ENCODE measurements at places on chromosomes 1 and 21.

GRCh38 chr1:101108111-101108500 is 82.5 kb upstream of the DPH5 start:
- peak; percentile 14 for DNase-seq

GRCh38 chr1:34701326-34702060 is 53.4 kb upstream of the GJB5 start:
- DNase-seq, result no peak

DNA sequence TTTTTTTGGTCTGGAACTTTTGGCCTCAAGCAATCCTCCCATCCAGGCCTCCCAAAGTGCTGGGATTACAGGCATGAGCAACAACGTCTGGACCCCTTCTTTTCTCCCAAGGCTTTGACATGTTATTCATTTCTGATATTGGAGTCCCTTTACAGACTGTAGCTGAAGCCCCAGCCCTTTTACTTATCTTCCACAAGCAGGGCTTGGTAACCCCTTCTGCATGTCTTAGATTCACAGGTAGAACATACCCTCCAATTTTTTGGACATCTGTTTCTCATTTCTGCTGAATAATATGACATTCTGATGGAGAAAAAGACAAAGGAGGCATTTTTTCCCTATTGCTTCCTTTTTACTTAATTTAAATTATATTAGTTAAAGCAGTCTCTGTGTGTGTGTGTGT is 39.2 kb upstream of the RGS21 start:
- DNase-seq, result no peak

DNA sequence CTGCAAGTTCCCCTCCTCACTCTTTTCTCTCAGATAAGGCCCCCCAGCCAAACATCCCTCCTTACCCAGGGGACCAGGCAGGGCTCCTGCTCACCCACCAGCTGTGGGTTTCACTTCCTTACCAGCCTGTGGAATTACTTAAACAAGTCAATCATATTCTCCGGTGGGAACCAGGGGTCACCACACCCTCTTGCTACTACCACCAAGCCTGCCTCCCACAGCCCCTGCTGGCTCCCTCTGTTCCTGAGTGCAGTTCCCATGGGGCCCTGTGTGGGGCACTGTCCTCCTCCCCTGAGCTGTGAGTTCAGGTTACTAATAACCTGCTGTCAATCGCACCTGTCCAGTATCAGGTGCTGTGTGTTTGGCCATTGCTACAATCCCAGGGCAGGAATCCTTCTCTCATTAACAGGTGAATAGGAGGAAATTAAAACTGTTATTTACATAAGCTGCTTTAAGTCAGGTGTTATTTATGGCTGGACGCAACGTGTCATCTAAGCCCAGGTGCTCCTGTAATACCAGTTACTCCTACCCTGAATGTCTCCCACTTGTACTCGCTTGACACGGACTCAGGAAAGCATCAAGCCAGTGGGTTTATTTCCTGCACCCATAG is 53.1 kb upstream of the LBR start:
- peak; percentile 45 for DNase-seq

DNA sequence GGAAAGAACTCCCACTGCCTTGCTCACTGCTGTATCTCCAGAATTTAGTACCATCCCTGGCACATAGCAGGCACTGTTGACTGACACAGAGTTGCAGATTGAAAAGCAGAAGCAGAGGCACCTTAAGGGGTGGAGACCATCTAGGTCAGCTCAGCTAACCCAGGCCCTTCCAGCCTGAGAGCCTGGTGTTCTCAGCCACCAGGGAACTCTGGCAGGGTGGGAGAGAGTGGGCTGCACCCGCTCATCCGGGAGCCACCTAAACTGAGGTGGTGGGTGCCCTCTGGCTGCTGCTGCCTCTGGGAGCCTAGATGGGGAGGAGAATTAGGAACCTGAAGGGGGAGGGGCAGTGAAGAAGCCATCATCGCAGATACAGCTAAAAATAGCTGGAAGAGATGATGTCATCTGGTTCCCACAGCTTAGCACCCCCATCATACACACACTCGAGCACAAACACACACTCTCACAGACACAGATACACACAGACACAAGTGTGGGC is 1.5 kb upstream of the TSPAN1 start:
- no peak for DNase-seq

DNA sequence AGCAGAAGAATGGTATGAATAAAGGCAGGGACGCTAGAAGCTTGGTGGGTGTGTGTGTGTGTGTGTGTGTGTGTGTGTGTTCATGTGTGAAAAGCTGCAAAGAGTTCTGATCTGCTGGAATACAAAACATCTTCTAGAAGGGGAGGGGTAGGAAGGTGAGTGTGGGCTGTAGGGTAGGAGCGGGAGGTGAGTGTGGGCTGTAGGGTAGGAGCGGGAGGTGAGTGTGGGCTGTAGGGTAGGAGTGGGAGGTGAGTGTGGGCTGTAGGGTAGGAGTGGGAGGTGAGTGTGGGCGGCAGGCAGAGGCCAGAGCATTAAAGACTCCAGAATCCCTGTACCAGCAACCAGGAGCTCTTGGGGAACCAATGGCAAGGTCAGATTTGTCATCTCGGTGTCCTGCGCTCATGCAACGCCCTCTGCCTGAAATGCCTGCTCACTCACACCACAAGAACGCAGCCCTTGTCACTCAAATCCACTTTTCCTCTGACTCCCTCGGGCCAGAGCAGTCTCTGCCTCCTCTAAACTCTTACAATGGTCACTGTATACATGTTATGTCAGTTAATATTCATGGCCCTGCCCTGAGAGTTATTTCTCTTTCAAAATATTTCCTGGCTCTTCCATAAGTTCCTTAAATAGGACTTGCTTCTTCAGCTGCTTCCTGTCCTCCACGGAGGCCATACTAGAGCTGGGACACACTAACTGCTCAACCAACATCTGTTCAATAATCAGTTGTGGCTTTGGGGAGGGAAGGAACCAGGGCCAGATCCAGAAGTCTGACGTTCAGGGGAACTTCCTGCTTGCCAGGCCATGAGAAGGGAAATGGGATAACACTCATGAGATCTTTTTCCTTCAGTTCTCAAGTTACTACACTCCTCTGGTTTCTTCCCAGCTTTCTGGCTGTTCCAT is 53.6 kb upstream of the ZNF644 start:
- DNase-seq, result no peak

DNA sequence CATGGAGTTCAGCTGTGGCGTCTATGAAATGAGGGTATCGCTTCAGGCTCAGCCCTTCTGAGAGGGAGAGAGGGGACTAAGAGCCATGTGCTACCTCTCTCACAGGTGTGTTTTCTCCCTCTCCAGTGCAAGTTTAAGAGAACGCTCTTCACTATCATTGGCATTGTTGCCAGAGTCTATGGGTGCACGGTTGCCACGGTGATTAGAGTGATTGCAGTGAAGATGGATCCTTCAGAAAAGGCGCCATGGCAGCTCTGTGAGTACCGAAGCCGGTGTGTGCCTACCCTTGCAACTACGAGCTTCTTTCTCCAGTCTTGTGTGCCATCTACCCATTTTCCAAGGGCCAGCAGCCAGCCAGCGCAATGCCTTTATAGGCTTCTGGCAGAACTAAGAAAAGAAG is 290.5 kb downstream of the OMA1 start:
- DNase-seq, result no peak

- DNase-seq, result no peak
Observed at GRCh38 chr1:109806733-109807400, 43.1 kb upstream of the EPS8L3 start.

GRCh38 chr1:101540161-101540560 is 303.3 kb downstream of the S1PR1 start:
- DNase-seq, result no peak

DNA sequence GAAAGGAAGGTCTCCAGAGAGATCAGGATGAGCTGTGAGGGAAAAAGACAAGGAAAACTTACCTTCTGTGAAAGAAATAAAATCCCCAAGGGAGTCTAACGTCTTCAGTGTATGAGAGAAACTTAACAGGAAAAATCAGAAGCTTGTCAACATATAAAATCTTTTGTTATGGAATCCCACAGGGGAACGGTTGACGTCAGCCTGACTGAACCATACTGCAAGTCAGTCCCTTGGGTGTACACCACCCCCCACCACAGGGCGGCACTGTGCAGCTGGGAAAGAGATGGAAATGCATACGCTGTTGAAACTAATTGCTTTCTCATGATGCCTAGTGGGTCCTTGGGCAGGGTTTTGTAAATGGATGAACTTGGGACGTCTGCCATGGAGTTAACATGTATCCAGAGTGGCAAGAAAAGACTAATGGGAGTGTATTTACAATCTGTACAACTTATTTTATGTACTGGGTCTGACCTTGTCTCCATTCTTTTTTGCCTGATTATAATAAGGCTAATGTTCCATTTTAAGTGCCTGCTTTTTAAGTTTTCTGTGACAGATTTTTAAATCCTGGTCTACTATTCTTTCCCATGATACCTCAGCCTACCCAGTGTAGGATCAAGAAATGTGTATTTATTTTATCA is 22.7 kb downstream of the UTP25 start:
- peak; percentile 9 for DNase-seq

- no peak for DNase-seq
Observed at GRCh38 chr1:145936247-145936646, 9.0 kb upstream of the RBM8A start.

- no peak for DNase-seq
Observed at GRCh38 chr1:82454431-82454830, 653.7 kb downstream of the ADGRL2 start.

DNA sequence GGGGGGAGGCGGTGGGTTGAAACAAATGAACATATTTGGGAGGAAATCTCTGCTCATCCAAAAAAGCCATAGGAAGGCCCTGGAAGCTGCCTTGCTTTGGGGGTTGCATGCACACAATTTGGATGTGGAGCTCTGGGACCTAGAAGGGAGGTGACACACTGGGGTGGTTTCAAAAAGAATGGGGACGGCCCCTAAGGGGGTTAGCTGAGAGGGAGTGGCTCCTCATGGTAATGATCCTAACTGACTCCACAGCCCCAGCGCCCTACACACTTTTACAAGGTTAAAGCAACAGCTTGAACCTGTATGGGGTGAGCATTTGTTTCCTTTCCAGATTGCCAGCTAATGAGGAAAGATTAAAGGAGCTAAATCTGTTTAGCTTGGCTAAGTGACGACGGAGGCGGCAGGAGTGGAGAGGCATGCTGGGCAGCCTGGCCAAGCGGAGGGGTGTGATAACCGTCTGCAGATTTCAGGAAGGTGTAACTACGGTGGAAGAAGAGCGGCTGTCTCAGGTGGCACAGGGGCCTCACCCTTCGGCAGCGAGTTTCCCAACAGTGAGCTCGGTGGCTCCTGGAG is 107.3 kb downstream of the RNF220 start:
- DNase-seq, result no peak

- no peak for DNase-seq
Observed at GRCh38 chr1:3521426-3521825, 67.0 kb downstream of the ARHGEF16 start.

DNA sequence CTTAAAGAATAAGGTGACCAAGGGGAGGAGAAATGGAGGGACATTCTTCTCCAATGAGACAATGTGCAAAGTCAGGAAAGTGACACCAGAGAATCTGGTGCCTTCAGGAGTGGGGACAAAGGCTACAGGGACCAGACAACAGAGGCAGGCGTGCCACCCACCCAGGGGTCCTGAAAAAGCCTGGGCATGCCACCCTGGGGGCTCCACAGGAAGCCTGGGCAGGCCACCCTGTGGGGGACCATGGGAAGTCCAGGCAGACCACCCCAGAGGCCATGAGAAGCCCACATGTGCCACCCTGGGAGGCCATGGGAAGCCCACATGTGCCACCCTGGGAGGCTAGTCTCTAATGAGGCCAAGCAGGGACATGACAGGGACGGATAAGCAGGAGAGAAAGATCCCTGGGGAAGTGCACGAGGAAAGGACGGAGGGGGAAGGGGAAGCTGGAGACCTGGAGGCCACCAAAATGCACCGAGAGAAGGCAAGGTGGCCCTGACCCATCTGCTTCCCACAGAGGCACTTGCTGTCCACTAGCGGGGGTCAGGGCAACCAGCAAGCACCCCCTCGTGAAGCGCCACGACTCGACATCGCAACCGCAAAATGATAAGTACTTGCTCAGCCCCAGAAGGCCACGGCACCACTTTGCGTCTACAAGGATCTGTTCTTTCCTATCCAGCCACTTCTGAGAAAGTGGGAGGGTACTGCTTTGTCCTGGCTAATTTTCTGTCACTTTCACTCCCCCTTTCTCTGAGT is 7.2 kb upstream of the PDE9A start:
- no peak for DNase-seq

DNA sequence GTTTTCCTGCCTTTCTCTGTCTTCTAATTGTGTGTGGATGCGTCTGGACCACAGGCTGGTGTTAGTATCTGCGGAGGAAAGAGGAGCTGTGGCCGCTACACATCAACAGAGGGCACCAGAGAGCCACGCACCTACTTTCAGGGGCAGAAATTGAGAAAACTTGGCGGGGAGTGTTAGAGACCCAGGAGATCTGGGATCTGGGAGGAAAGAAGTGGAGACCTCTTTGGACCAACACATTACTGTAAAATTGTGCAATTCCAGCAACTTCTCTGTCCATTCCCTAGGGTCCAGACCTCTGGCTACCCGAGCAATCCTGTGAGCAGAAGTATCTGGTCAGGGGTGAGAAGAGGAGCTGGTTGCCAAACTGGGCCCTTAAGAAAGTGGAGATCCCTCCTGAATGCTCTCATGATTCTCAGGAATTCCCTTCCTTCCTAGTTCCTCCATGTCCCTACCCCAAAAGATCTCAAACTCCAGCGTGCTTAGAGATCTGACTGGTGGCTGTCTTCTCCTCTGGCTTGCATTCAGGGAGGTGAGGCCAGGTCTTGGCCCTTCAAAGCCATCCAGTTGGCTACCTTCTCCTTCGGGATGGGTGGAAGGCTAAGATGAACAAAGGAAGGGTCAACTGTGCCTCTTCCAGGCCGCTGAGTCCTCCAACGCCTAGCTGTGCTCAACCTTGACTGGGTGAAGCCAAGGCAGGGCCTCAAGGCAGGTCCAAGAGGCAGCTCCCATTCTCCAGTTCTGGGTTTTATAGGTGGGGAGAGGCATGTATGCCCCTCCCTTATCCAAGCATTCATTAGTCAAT is 1.2 kb upstream of the KIRREL1 start:
- DNase-seq, result peak; percentile 41

GRCh38 chr1:204065174-204065985 is 7.5 kb upstream of the SOX13 start:
- DNase-seq, result no peak

- DNase-seq, result no peak
Observed at GRCh38 chr1:1624443-1625403, 7.2 kb upstream of the MMP23B start.

GRCh38 chr1:108691128-108691941 is 775 bp upstream of the PRPF38B start:
- no peak for DNase-seq

- no peak for DNase-seq
Observed at GRCh38 chr1:94479682-94480081, 61.5 kb downstream of the ABCD3 start.

Measured in stimulated activated CD4-positive, alpha-beta T cell treated with anti-CD3 and anti-CD28 coated beads, Interleukin-15, amount 100 ng/mL, for 48 hours (primary cell).